GM12891 (cell line): ENCODE measurements at places on chromosomes 13 and 19.

GRCh38 chr19:12676384-12676792 is 5.3 kb downstream of the DHPS start:
- DNase-seq: peak; percentile 79

DNA sequence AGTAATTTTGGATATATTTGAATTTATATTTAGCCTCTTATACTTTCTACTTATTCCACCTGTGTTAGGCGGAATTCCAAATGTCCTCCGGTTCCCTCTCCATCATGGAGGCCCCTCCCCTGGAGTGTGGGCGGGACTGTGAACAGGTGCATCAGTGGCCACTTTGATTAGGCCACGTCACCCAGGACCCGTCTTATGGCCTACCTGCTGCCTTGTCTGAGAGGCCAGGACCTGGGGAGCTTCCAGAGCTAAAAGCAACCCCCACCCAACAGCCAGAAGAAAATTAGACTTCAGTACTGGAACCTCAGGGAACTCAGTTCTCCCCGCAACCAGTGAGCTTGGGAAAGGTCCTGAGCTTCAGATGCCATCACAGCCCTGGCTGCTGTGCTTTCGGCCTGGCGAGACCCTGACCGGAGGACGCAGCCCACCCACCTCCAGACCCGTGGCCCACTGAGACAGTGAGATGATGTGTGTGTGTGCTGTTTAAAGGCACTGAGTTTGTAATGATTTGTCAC is 200.2 kb upstream of the SOX1 start:
- DNase-seq: no peak

DNA sequence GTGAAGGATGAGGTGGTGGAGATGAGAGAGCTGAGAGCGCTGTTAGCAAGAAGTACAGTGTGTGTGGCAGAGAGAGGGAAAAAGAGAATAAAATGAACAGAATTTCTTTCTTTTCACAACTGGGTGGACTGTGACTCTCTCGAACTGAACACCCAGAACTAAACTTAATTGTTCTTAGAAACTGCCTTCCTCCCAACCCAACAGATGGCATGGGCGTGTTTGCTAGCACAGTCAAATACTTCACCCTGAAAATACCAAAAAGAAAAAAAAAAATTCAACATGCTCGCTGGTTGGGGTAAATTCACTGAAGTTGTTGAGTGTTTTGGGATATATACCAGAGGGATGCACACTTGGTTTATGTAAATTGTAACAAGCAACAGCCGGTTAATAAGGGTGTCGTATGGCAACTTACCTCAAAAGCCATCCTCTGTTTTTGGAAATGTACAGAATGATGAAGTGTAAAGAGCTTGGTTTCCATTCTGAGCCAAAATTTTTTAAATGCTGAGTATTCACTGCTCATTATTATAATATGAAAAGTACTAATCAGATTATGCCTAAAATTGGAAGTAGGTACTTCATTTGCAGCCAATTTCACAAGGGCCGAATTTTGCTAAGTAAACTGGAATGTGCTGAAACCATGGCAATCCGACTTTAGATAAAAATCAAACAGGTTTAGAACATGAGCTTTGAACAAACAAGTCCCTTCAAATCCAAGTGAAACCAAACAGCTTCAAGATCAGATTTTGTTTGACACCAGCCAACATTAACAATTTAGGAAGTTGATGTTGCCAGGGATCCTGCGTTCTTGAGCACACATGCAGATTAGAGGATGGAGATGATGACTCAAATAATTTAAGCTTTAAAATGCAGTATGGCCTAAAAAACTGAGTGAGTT is 115.8 kb downstream of the ZIC5 start:
- DNase-seq: no peak

GRCh38 chr13:92989301-92989700 is 237.3 kb upstream of the GPC6 start:
- DNase-seq: no peak

DNA sequence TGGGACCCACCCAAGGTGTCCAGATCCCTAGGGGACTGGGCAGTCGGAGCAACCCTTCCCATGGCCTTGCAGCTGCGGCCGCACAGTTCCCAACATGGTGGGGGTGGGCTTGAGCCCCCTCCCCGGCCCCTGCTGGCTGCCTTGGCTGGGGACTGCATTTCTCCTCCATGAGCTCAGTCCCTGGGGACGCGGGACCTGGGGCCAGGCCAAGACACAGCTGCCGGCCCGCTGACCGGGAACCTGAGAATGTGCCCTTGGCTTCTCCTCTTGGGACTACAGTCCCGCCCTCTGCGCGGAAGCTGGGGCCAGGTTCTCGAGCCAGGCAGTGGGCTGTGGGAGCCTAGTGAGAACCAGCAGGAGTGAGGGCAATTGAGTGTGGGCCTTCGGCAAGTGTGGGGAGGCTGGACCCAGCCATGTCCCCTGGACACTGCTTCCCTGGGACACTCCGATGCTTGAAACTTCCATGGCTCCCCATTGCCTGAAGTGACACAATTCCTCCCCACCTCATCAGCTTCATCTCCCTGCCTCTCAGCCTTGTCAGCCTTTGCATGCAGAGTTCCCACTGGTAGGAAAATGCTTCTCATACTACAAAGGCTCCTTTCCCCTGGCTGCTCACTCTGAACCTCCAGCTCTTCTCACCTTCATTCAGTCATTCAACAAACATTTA is 13.1 kb upstream of the NOTCH3 start:
- DNase-seq: no peak

- no peak for DNase-seq
Measured at GRCh38 chr13:50309318-50309717, 294.1 kb downstream of the KCNRG start.

DNA sequence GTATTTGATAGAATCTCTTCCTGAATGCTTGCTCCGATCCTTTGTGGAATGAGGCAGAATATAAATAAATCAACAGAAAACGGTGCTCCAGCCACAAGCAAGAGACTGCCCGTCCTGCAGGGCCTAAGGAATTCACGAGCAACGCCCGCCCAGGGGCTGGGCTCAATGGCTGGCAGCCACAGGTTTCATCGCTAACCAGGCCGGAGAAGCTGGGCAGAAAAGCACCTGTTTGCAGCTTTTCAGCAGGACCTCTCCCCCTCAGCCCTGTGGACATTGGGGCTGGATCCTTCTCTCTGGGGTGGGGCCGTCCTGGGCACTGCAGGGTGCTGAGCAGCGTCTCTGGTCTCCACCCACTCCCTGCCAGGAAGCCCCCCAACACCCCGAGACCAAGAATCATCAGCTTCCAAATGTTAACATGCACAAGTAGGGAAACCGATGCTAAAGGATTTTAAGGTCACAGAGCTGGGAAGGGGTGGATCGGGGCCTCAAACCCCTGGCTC is 102.5 kb downstream of the GADD45B start:
- DNase-seq: no peak

- peak; percentile 79 for DNase-seq
Measured at GRCh38 chr19:48635263-48635965, 1.8 kb downstream of the DBP start.

GRCh38 chr19:57075125-57075524 is 44.7 kb upstream of the USP29 start:
- DNase-seq: no peak

GRCh38 chr19:57546513-57546912 is 13.2 kb downstream of the ZNF550 start:
- DNase-seq: no peak

GRCh38 chr13:32427852-32428580 is at the start of gene N4BP2L1:
TSS of gene N4BP2L1 (minus strand) at chr13:32428130. CDS start at chr13:32428082, 48 bp downstream.
- peak; percentile 50 for DNase-seq

DNA sequence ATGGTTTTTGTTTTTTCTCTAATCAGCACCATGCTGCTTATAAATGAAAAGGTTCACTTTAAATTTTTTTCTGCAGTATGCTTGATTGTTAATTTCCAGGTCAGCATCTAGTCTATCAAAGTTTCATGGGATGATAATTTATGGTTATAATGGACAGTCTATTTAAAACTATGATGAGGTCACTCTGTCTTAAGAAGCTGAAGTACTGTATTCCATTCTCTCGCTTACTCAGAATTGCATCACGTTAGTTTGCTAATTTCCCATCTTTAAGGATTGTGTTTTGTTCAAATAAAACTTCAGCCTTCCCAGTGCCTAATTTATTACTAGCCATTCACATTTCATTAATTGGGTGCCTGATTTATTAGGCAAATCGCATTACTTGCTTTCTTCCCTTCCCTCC is 94.3 kb downstream of the GPC6 start:
- DNase-seq: no peak

DNA sequence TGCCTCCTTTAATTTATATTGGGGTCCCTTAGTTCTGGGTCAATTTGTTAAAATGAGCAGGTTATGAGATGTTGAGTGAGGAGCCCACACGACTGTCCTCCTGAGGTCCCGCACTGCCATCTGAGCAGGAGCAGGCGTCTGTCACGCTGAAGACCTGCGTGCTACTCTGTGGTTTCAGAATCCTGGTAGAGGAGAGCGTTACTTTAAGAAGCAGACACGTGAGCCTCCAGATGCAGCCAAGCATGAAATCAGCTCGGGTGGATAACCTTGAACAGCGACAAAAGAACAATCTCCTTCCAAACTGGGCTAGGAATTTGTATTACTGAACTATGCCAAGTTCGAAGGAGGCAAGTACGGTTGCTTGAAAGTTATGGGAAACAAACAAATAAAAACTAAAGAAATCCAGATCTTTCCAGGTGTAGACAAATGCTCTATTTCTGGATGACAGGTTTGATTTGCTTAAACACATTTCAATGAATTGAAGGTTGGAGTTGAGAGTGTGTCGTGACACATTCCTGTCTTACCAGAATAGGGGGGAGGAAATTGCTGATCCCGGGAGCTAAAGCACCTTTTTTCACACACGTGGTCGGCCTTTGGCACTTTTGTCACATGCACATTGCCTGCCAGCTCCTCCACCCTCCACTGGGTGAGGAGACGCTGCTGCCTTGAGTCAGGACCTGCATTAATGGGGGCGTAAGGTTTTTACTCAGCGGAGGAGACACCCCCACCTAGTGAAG is 945.5 kb upstream of the SLC10A2 start:
- no peak for DNase-seq
